ENCODE measurements at places on chromosomes 2 and 18.

- DNase-seq = no peak
Observed at GRCh38 chr2:130981667-130982066, 111.6 kb downstream of the FAM168B start.

DNA sequence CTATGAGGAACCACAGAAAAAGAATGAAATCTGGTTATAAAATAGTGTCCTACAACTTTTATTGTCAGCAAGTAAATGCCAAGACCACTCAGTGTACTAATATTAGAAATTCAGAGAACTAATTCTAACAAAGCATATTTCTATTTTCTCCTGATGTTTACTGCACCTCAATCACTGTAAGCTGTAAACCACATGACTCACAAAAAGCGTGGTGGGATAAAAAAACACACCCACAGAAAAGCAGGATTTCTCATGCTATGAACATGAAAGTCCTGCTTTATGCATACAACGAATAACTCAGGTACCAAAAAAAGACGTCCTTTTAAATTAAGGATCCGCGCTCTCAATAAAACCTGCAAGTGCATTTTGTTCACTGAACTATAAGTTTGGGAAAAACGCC, 797 bp downstream of the TXNL4A start:
- DNase-seq = no peak

DNA sequence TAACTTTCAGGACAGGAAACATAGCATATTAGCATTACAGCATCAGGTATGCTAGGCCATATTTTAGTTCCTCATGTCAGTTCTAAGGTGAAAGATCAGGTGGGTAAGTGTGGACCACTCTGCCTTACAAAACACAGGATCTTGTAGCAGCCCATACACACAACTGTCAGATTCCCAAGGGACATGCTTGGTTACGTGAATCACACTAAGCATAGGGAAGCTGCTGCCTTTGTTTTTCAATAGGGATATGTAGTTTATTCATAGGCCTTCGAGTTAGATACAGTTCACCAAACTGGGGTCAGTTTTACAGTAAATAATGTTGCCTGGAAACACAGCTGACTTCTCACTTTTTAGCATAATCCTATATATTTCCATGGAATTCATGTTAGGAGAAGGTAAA, 116.1 kb upstream of the OTX1 start:
- no peak for DNase-seq

GRCh38 chr2:188610827-188611226, 319.2 kb downstream of the GULP1 start:
- no peak for DNase-seq

- no peak for DNase-seq
Observed at GRCh38 chr2:201813996-201814760, 7.8 kb downstream of the CDK15 start.

DNA sequence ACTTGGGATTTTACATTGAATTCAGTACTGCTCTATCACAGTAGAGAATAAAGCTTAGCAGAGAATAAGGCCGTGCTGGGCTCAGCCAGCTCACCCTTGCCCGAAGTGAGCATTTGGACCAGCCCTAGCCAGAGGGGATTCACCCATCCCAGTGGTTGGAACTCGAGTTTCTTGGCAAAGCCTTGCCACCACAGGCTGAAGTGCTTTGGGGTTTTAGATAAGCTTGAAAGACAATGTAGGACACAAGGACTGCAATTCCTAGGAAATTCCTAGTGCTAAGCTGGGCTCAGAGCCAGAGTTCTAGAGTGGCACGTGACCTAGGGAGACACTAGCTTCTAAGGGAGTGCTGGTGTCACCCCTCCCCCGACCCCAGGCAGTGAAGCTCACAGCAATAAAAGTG, 28.0 kb downstream of the SERPINB11 start:
- DNase-seq = no peak

DNA sequence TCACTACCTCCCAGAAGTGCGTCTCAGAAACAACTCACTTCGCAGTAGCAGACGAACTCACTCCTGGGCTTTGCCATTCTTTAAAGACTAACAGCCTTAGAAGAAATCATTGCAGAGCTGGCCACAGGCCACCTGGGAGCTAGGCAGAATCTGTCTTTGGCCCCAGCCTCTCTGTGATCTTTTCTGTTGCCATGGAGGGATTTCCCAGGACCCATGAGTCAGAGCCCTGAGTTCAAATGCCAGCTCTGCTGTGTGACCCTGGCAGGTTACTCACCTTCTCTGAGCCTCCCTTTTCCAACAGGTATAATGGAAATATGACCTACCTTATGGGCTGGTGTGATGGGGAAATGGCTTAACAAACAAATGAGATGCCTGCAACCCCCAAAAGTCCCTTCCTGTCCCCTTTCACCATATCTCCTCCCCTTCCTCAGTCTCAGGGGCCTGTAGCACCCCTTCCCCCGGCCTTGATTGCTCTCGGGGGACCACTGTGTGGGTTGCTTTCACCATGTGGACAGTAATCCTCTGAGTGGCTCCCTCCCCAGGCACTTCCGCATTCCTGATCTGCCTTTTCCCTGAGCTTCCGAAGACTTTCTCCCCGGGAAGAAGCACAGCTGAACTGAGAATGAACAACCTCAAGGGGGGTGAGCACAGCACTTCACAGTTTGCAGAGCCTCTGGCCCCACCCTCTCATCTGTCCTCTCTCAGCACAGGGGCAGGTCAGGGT, 34.0 kb upstream of the SLC66A3 start:
- DNase-seq = no peak

- no peak for DNase-seq
Observed at GRCh38 chr18:6650747-6651146, 78.8 kb upstream of the ARHGAP28 start.

- no peak for DNase-seq
Observed at GRCh38 chr2:151278487-151278886, 11.0 kb downstream of the NMI start.

GRCh38 chr2:219352448-219353023, 20.0 kb upstream of the RESP18 start:
- peak; percentile 55 for DNase-seq

DNA sequence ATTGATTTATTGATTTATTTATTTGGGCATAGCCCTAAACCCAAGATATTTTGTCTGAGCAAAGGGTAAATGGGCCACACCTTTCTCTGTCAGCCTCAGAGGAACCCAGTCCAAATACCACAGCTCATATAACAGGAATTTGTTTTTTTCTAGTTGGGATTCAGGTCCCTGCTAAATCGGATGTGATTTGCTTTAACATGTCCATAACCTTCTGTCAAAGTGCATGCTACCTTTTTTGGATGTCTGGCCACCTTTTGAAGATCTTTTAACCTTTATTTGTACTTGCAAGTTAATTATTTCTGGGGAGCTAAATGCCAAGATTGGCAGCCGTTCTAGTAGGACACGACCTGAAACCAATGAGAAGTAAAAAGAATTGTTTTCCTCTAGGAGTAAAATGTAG, 303.2 kb upstream of the UBE2E3 start:
- DNase-seq = no peak

GRCh38 chr2:128316777-128317180, 1.9 kb downstream of the HS6ST1 start:
- no peak for DNase-seq

GRCh38 chr2:216132585-216132984, 23.4 kb downstream of the XRCC5 start:
- DNase-seq = no peak

DNA sequence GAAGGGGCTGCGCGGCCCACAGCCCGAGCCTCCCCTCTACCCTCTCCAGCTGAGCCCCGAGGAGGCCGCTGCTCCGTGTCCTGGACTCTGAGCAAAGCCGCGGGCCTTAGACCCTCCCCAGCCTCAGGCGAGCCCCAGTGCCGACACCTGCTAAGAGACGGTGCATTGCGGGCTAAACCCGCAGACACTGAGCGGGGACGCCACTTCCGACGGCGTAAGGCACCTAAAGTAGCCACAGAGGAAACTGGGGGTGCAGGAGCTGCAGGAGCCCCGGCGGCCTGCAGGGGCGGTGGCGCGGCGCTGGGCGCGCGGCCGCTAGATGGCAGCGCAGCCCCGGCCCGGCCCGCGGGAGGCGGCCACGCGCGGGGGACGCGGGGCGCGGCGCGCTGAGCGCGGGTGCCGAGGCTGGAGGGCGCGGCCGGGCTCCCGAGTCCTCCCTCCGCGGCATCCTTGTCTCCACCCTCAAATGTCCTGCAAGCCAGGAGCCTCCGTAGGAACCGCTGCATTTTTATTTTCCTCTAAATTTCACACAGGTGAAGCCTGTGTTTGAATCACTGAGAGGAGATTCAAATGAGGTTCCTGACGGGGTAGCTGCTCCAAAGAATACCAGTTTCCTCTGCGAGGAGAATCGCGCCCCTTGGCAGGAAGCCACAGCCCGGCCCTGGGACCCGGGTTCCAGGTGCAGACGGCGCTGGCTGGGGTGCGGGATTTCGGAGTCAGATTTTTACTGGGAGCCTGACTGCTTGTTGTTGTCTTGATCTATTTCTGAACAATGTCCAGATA, 650.5 kb downstream of the GALR1 start:
- peak; percentile 50 for DNase-seq

GRCh38 chr2:112671801-112672200, 26.1 kb downstream of the SLC20A1 start:
- no peak for DNase-seq
